Ovary (tissue), 10 donors: ENCODE measurements at places on chromosomes 5 and 9. TPM values are rescaled to one million over a fixed set of nuclear protein-coding genes. Genes with fewer than 3 reads are reported as not detected.

Gene CARD9
- 0.48 TPM for total RNA-seq

Gene KIF27
- total RNA-seq, result 11.8 TPM

Gene TEX53
- total RNA-seq, result not detected

Gene GZMA
- 1.0 TPM for total RNA-seq

DNA sequence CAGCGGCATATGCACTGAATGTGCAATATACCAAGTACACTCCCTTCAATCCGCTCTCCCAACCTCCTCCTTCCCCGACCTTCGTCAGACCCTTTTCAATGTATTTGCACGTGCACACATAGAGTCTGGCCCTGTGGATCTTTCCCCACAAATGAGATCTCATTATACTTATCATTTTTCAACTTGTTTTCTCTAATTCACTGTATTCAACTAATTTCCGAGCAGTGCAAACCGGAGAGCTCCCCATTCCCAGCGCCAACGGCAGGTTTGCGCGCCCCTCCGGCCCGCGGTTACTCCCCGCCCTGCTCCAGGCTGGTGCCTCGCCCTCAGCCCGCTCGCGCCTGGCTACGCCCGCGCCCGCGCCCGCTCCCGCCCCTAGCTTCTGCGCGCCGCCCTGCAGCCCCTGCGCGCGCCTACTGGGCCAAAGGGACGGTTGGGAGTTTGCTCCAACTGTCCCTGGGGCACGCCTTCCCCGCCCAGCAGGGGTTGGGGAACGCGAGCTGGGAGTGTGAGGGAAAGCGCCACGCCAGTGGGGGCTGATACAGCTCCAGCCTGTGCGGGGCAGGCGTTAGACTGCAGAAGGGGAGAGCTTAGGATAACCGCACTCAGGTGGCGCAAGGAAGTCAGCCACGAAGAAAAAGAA, 3.3 kb upstream of the CDC20B start:
- no peak overlapping the region for H3K4me3 ChIP-seq
- H3K4me1 ChIP-seq, result peaks cover 4% of the 10 kb centered on the region
- DNase-seq, result no peak
- no peaks in the 10 kb centered on the region for H3K36me3 ChIP-seq
- no peak overlapping the region for H3K27ac ChIP-seq
- H3K27me3 ChIP-seq, result no peaks in the 10 kb centered on the region

DNA sequence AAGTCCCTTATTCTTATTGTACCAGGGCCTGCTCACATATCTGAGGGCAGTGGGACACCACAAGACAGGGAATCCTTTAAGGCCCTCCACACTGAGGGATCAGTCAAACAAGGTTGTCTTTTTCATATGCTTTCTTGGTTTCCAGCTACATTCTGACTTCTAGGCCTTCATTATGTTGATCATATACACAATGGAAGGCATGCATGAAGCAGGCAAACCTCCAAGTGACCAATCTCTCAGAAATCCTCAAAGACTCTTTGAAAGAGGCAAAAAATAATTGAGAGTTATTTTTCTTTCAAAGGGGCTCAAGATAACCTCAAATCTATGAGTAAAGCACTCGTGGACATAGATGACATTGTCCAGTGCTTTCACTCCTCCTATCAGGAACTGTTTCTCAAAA, 1195.9 kb upstream of the ACO1 start:
- H3K27me3 ChIP-seq, result no peaks in the 10 kb centered on the region
- no peaks in the 10 kb centered on the region for H3K36me3 ChIP-seq
- H3K4me3 ChIP-seq, result no peak overlapping the region
- DNase-seq, result no peak
- no peaks in the 10 kb centered on the region for H3K4me1 ChIP-seq

GRCh38 chr9:121564504-121565260, 65.0 kb upstream of the GGTA1 start:
- DNase-seq, result no peak
- H3K36me3 ChIP-seq, result no peaks in the 10 kb centered on the region
- peaks cover 24% of the 10 kb centered on the region for H3K4me1 ChIP-seq
- no peak overlapping the region for H3K4me3 ChIP-seq

GRCh38 chr9:123003466-123003865, 30.0 kb upstream of the GPR21 start:
- H3K4me1 ChIP-seq, result peaks cover 4% of the 10 kb centered on the region
- no peak overlapping the region for H3K27ac ChIP-seq
- H3K27me3 ChIP-seq, result no peaks in the 10 kb centered on the region
- no peak overlapping the region for H3K4me3 ChIP-seq

DNA sequence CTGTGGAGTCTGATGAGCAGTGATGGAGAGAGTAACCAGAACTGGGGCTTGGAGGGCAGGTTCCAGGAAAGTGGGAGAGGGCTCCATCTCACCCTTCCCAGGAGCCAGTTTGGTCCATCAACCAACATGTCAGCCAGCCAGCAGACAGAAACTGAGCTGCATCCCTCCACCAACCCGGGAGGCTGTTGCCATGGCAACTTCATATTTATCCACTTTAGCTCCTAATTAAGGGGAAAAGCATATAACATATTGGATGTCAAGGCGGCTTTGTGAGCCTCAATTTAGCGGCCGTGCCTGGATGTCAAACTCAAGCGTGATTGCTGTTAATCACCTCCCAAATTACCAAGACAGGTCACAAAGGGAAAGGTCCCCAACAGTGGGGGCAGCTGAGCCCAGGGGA, 81.5 kb upstream of the ARAP3 start:
- H3K36me3 ChIP-seq, result no peaks in the 10 kb centered on the region
- no peak overlapping the region for H3K4me3 ChIP-seq
- H3K27ac ChIP-seq, result no peak overlapping the region
- H3K4me1 ChIP-seq, result no peaks in the 10 kb centered on the region
- DNase-seq, result no peak
- H3K27me3 ChIP-seq, result no peaks in the 10 kb centered on the region

- H3K27me3 ChIP-seq, result no peaks in the 10 kb centered on the region
- H3K27ac ChIP-seq, result no peak overlapping the region
- no peak for DNase-seq
- H3K36me3 ChIP-seq, result no peaks in the 10 kb centered on the region
- H3K4me1 ChIP-seq, result no peaks in the 10 kb centered on the region
Measured at GRCh38 chr9:131892162-131892707, 152.4 kb upstream of the RAPGEF1 start.

DNA sequence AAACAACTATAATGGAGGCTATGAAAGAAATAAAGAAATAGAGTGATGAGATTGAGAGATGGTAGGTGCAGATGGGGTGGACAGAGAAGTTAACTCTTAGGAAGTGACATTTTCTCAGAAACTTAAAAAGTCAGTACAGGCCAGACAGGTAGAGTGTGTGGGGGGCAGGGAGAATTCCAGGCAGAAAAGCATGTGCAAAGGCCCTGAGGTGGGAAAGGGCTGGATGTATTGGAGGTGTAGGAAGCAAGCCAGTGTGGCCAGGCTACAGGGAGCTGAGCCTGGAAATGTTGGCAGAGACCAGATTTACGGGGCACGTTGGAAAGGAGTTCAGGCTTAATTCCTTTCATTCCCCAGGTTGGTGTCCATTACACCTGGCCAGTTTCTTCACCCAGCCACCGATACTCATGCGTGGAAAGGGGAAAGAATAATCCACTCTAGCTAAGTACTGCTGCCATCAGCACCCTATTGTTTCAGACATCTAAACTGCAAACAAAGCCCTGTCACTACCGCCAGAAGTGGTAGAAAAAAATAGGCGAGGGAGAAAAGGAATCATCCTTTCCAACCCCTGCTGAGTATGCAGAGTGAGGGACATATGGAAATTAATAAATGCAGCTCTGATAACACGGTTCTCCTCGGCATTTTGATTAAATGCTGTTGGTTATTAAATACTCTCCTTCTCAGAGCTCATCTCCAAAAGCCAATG, 116.8 kb upstream of the GPR151 start:
- H3K4me3 ChIP-seq, result no peak overlapping the region
- no peaks in the 10 kb centered on the region for H3K36me3 ChIP-seq
- H3K4me1 ChIP-seq, result no peaks in the 10 kb centered on the region

DNA sequence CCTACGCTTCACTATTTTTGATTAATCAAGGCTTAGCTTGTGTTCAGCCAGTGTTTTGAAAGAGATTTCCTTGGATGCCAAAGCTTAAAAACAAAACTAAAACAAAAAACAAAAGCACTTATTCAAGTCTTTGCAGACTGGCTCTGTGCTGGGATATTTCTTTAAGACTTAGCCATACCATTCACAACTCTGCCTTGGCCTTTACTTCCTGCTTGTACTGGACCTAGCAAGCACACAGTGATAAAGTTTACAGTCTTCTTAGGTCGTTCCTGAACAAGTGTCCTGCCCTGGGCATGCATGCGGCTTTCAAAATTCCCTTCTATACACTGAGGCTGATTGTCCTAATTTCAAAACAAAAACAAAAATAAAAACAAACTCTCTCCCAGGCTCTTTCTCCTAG, 20.7 kb downstream of the FBXL17 start:
- no peak overlapping the region for H3K4me3 ChIP-seq
- no peaks in the 10 kb centered on the region for H3K27me3 ChIP-seq
- no peaks in the 10 kb centered on the region for H3K4me1 ChIP-seq
- no peak overlapping the region for H3K27ac ChIP-seq
- DNase-seq, result no peak
- no peaks in the 10 kb centered on the region for H3K36me3 ChIP-seq

- peaks cover 13% of the 10 kb centered on the region for H3K4me1 ChIP-seq
- no peaks in the 10 kb centered on the region for H3K36me3 ChIP-seq
- H3K27ac ChIP-seq, result peak overlapping the region; percentile 51
- peak; percentile 56 for DNase-seq
Measured at GRCh38 chr5:95858023-95858461, 35.5 kb upstream of the GLRX start.

DNA sequence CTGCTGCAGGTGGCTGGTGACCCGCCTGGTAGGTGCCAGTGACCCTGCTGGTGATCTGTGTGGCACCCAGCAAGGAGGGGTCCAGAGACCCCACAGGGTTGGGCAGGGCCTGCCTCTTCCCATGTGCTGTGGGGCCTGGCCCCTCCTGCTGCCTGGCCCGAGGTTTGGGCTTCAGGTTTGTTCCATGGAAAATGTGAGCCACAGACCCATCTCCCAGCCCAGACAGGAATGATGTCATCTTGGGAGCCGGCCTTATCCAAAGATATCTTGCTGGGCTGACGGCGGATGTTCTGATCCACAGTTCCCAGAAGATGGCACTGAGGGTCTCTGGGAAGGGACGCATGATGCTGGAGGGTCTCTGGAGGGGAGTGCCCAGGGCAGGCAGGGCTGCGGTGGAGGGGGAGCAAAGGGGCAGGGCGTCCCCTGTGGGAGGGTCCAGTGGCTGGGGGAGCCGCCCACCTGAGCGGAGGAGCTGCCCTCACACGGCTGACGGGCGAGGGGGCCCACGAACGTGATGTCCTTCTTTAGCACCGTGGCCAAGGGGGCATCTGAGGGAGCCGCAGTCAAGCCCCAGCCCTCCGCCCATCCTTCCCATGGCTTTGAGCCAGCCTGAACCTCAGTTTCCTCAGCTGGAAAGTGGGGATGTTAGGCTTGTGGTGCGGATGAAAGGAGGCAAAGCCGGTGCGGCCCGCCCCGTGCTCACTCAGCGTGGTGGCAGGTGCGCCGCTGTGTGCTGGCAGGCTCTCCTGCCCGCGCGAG, 68.1 kb downstream of the COL5A1 start:
- peaks cover 35% of the 10 kb centered on the region for H3K4me1 ChIP-seq
- no peak for DNase-seq
- no peak overlapping the region for H3K4me3 ChIP-seq
- peak overlapping the region; percentile 20 for H3K27ac ChIP-seq
- no peaks in the 10 kb centered on the region for H3K36me3 ChIP-seq
